ENCODE measurements at places on chromosomes 7 and 10.
A peak's percentile ranks its signal among the peaks of the same experiment; 100 is the strongest.

- no peak for DNase-seq
Observed at GRCh38 chr10:78830976-78831375, 237.8 kb upstream of the ZMIZ1 start.

DNA sequence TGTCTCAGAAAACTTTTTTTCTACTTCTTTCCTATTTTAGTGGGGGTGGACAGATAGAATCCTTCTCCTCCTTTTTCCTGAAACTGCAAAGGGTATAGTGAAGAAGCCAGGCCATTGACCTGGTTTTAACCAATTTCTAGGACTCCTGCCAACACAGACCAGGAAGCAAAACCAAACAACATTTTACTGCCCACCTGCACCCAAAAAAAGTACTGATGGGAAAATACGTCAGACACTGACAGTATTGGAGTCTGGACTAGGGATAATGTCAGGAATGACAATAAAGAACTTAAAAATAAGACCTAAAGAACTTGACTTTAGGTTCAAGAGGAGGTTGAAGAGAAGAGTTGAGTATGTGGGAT, 5.0 kb upstream of the STEAP4 start:
- DNase-seq: no peak

DNA sequence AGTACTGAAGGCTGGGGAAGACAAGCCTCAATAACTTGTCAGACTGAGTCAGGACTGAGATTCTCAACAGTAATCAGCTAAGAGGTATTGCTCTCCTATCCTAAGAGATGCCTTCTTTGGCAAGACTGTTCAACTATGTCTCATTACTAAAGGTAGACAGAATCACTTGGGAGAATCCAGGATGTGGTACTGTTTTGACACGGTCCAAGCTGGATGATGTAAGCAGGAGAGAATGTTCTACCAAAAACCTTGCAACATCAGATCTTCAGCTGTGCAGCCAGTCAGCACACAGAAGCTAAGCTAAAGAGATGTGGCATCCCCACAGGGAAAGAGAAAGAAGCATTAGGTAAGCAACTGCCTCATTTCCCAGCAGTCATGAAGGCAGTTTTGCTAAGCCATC, 391.4 kb downstream of the NRG3 start:
- DNase-seq: no peak

DNA sequence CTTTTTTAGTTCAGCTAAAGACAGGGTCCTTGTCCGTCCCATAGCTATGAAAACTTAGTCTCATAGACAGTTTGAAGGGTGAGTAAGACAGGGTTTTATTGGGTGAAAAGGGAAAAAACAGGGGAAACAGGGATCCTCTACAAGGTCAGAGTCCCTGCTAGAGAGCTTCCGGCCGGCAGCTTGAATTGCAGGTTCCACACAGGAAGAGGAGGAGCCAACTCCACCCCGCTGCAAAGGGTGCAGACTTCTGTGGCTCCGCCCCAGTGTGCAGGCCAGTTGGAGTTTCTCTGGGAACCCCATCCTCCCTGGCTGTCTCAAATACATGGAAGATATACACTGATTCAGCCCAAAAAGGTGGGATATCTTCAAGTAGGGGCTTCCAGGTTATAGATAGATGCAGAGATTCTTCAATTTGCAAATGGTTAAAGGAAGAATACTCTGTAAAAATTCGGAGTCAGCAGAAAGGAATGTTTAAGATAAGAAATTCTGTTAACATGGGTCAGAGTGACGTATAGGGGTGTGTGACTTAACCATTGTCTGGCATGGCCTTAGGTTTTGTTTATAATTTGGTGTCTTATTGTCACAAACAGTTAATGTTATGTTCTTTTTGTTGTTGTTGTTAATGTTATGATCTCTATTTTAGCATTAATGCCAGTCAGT, 34.6 kb upstream of the HECW1 start:
- no peak for DNase-seq

DNA sequence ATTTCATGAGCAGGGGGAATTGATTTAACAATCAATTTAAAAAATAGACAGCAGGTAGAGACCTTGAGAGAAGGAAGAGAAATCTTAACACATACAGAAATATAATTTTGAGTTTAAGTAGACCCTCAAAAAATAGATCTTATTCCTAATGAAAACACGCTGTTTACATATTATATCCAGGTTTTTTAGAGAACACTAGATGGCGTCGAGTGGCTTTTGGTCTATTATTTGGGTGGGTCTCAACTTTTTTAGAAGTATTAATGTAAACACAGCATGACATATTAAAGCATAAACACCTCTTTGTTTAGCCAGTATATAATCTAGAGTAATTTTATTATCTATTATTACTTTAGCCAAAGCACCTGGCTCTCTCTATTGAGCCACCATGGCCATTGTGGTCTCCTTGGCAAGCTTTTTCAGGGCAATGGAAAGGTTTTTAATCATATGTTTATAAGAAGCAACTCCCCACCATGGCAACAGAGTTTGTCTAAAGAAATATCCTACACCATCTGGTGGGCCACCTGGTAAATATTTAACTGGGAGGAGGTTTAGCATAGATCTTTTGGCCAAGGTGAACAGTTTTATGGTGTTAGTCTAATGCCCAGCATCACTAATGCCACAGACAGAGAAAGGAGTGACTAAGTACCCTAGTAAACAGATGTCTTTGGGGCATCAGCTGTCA, 59.7 kb upstream of the PRSS1 start:
- peak; percentile 92 for DNase-seq

DNA sequence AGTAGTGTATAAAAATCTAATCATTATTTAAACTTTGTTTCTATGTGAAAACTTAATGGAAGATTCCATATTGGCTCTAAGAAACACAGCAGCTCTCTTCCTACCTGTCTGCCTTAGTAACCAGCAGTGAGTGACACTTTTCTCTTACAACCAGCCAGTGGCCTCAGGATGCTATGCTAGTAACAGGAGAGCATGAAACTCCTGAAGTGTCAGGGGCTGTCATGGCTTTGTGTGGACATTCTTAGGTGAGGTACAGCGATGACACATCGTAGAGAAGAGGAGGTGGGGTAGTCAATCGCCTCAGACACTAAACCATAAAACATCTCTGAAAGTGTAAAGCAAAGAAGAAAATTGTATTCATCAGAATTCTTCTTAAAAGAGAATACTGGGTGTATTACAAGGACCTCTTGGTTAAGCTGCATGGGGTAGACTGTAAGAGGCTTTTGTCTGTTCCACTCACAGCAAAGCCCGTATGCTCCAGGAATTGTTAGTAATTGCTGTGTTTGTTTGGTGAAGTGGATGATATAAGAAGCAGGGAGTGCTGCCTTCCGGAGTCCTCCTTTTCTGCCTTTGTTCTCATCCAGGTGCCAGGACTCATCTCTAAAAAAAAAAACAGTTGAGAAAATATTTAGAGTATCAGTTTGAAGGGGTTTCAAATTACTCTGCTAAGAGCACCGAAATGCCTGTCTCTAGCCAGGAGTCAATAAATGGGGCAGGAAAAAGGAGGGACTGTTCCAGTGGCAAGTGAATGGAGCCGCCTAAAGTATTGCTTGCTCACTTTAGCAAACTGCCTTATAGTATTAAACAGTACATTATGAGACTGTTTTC, 518.8 kb downstream of the CNTNAP2 start:
- DNase-seq: peak; percentile 42

DNA sequence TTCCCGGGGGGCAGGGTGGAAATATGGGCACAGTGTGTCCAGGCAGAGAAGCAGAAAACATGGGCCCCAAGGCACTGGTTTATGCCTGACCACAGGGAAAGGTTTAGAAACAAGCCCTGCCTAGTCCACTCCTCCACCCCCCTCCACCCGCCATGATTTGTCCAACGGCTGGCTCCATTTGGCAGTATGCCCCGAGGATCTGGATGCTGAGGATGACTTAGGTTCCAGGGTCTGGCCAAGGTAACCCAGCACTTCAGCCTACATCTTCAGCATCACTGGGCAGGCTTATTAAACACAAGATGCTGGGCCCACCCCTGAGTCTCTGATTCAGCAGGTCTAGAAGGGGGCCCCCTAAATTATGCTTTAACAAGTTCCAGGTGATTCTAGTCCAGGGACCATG, 121.9 kb downstream of the RALA start:
- DNase-seq: no peak

Measured in NCI-H524 (cell line).